ENCODE measurements at places on chromosomes 1 and 21.

GRCh38 chr1:108551137-108551862 lies 8.6 kb upstream of the EEIG2 start:
- DNase-seq = no peak

DNA sequence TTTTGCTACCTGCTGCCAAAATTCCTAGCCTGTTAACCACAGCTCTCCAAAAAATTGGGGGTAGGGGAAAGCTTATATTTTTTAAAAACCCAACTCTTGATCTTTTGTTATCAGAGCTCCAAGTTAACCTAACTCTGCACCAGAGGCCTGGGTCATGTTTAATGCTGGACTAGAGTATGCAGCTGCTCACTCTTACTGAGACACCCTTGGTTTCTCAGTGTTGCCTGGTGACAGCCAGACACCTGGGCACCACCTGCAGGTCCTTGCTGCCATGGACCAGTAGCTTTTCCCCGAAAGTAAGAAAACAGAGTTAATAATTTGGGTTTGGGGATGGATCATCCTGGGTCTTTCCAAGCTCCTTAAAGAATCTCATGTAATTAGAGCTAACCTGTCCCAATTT lies 30.1 kb downstream of the KCNJ6 start:
- DNase-seq = no peak

GRCh38 chr1:22709227-22709626 lies 1.4 kb upstream of the EPHB2 start:
- DNase-seq = no peak

GRCh38 chr1:62953633-62954032 lies 169.7 kb downstream of the ATG4C start:
- DNase-seq = no peak

- no peak for DNase-seq
These were observed 19.6 kb downstream of the OLIG1 start for GRCh38 chr21:33089395-33090119.

DNA sequence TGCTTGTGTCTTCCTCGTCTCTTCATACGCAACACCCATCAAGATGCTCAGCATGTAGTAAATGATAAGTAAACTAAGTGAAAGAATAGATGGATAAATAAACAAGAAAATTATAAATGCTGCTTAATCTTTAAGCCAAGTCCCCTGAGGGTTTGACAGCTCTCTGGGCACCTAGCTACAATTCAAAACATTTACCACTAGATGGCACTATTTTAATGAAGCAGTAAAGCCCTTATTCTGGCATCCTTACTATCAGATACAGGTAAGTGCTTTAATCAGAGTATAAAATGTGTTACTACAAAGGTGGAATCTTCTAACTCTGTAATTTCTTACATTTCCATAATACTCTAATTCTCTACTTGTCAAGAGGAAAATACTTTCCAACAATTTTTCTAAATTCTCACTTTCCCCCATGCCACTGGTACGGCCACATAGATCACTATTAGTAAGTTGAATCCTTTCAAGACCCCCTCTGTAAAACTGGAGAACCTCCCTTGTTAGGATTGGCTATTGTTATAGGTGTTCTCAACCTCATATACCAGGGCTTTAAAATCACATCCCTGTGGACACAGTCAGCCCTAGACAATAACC lies 137.8 kb downstream of the BARHL2 start:
- DNase-seq = peak; percentile 13

DNA sequence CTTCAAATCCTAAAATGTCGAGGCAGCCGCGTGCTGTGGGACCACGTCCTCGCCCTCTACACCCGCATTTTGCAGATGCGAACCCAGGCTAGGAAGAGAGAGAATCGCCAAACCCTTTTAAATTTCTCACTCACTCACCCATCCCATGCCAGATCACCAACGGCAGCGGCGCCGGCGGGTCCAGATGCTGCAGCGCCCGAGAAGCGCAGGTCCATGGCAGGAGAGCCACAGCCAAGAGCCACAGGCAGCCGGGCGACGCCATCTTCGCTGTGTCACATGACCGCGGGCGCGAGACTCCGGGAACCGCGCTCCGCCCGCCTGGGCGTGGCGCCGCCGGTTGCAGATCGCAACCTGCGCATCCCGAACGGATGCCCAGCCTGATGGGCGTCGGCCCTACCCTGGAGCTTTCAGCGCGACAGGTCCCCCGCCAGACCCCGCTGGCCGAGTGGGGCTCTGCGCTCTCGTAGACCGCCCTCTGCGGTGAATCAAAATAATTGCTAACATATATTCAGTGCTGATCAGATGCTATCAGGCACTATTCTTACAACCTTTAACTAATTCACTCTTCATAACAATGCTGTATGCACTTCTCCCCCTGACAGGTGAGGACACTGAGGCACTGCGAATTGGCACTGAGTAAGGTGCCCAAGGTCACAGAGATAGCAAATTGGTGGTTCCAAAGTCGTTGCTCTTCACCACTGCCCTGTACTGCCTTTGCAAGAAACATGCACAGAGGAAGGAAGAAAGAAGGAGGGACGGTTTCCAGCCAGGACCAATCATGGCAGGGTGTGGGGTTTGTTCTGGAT lies at the start of gene PPT1:
TSS of gene PPT1 (minus strand) at position 276 of the 806 bp plus-strand sequence. CDS start at position 262, 14 bp downstream.
- DNase-seq = peak; percentile 81

- DNase-seq = no peak
These were observed 140.3 kb upstream of the VANGL1 start for GRCh38 chr1:115501476-115501875.

GRCh38 chr1:66381621-66382275 lies 152.2 kb upstream of the SGIP1 start:
- DNase-seq = no peak

DNA sequence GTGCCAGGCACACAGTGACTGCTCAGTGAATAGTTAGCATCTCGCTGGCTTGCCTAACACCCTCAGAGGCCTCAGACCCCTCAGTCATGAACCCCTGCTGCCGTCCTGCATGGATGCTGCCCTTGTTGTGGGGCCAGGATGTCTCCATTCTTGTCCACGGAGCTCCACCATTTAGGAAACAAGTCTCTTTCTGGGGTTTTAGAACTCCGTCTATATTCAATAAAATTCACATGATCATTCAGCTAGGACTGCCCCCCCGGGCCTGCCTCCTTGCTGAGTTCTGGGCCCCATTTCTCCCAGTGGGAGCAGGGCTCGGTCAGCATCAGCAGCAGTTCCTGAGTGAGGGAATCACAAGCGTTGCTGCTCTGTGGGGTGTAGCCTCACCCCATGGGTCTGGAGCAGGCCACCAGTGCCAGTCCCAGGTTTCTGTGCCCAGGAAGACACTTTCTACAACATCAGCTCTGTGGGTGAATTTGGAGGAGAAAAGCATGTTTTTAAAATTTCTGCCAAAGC lies 134.1 kb downstream of the RHOU start:
- no peak for DNase-seq

GRCh38 chr1:95067568-95067967 lies 5.2 kb downstream of the ALG14 start:
- no peak for DNase-seq

DNA sequence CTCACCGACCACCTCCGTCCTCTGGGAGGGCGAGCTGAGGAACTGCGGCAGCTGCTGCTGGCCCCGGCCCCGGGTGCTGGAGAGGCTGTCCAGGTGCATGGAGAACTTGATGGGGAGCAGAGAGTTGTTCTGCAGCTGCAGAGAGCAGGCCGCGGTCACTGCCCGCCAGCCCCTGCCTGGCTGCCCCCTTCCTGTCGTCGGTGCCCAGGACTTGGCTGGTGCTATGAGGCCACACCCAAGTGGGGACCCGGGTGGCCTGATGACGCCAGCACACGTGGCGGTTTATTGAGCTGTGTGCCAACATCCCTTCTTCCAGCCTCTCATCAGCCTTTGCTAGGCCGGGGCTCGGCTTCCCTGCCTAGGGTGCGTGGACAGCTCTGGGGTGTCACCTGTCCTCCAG lies 5.3 kb upstream of the TMEM52 start:
- no peak for DNase-seq

- no peak for DNase-seq
These were observed 93.8 kb downstream of the DNM3 start for GRCh38 chr1:171935086-171935485.

GRCh38 chr1:21907079-21907418 lies 30.1 kb downstream of the HSPG2 start:
- DNase-seq = no peak

GRCh38 chr21:44889625-44890337 lies 16.3 kb upstream of the PTTG1IP start:
- no peak for DNase-seq

- DNase-seq = no peak
These were observed 112.5 kb upstream of the RUNX3 start for GRCh38 chr1:25042331-25043227.

DNA sequence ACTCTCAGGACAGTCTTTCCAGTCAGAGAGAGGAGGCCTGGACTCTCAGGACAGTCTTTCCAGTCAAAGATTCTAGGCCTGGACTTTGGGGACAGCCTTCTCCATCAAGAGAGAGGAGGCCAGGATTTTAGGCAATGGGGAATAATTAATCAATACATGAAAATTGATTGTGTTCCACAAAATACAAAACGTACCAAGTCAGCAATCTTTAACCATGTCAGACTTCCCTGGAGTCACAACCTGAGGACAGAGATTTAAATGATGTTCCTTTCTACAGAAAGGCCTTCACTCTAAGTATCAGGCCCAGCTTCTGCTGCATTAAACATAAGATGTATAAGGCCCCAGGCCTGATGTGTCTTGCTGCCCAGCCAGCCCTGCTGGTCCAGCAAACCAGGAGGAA lies 27.0 kb upstream of the GPR157 start:
- no peak for DNase-seq

GRCh38 chr1:46301406-46301807 lies 2.0 kb downstream of the LRRC41 start:
- no peak for DNase-seq

DNA sequence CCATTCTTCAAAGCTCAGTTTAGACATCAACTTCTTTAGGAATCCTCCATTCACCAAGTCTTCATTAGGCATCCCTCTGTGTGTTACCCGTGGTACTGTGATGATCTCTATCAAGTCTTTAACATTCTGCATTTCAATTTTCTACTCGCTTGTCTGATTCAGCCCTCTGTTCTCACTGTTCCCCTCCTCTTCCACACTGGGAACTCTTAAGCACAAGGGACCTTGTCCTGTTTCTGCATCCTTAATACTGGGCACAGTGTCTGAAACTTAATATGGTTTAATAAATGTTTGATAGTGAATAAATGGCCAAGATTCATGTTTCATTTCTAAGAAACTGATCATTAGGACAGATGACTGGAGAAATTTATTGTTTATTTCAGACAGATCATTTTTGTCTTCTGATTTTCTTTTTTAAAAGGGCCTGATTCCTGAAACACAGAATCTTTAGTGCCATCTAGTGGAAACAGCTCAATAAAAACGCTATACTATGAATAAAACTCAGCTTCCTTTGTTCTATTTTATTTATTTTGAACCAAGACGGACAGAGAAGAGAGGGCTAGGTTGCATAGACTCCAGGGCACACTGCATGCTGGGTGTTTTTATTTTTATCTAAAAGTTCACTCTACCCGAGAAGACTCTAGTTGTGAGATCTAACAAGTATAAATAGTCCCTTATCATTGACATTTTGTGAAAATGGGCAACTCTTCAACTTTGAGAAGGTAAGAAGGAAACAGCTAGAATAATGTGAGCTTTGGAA lies 7.0 kb upstream of the TRIM45 start:
- DNase-seq = peak; percentile 22

DNA sequence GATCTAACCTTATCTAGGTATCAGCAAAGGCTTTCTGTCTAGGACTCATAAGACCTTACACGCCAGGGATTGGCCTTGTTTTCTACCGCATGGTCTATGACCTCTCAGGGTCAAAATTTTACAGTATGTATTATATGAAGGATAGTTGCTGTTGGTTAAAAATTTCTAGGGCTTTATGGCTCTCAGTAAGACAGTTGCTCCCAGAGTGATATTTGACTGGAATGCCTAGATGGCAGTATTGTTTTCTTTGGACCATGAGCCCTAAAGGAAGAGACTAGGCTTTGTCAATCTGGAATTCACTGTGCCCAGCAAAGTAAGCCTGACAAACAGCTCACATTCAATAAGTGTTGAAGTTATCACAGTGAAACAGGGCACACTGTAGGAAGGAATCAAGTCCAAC lies 37.6 kb downstream of the C1orf87 start:
- DNase-seq = no peak

DNA sequence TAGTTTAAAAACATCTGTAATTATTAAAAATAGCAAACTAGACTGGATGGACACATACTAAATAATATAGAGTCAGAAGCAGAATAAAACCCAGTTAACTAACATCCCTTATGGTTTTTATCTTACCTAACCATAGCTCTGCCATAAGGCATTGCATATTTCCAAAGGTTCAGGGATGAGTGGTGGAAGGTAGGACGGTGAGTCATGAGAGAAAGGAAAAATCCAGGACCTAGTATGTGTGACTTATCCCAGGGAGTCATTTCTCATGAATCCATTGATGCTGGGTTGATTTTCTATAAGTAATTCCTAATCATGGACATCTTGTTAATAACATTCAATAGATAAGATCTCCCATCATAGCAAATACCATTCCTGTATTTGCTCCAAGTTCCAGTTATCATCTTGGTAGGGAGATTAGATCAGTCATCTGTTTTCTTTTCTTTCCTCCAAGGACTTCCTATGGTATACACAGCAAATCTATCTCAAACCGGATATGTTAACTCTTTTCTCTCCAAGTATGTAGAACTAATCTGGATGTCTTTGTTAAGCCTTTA lies 490.7 kb upstream of the B3GALT2 start:
- no peak for DNase-seq

GRCh38 chr1:171754971-171755370 lies 13.1 kb upstream of the VAMP4 start:
- no peak for DNase-seq
